Bronchial epithelial cell (primary cell): ENCODE measurements at places on chromosomes 6 and 20. TPM values are rescaled to one million over a fixed set of nuclear protein-coding genes. Genes with fewer than 3 reads are reported as not detected.

Gene HMGCLL1
- not detected in 2 replicates for total RNA-seq

Gene VWA7
- 0.26 and 1.4 TPM in 2 replicates for total RNA-seq

Gene ZNF512B
- total RNA-seq = 4.5 and 6.1 TPM in 2 replicates

Gene BFSP1
- 2.9 and 3.6 TPM in 2 replicates for total RNA-seq

Gene ARMH2
- total RNA-seq = not detected in 2 replicates

Gene DPPA5
- not detected in 2 replicates for total RNA-seq

Gene AVP
- not detected in 2 replicates for total RNA-seq

Gene PLN
- not detected in 2 replicates for total RNA-seq

Gene FAM209A
- 0.26 TPM in 1 of 2 replicates, not detected in the other for total RNA-seq

Gene ADA
- 8.7 and 12.6 TPM in 2 replicates for total RNA-seq

GRCh38 chr6:33000055-33000454, 9.3 kb downstream of the HLA-DOA start:
- DNase-seq = peak; percentile 68

DNA sequence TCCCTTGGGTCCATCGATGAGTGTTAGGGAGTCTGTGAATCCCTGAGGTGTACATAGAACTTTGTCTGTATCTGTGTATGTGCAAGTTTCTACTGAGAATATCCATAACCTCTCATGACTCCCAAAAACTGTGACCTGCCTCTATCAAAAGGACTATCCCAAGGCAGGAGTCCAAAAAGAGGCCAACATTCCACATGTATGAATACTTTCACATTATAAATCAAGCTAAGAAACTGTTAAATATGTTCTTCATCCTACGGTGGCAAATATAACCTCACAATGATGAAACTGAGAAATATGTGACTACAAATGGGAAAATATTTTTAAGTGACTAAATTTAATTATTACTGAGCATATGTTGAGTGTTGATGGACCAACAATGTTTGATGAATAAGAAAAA, 16.1 kb upstream of the STX11 start:
- DNase-seq = no peak

DNA sequence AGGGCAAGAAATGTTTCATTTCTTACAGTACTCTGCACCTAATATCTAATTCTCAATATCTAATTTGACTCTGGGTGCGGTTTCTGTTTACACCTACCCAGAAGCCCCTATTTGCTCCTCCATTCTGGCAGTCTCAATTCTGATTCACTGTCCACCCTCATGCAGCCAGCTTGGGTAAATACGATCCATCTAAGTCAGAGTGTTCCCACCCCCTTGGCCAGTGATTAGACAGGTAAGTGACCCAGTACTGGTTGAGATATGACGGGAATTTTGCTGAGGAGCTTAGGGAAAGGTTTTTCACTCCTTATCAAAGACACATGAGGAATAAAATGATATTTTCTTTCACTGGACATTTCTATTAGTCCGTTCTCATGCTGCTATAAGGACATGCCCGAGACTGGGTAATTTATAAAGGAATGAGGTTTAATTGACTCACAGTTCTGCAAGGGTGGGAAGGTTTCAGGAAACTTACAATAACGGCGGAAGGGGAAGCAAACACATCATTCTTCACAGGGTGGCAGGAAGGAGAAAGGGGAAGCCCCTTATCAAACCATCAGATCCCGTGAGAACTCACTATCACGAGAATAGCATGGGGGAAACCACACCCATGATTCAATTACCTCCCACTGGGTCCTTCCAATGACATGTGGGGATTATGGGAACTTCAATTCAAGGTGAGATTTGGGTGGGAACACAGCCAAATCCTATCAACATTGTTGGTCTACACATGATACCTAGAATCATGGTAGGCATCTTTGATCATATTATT, 29.4 kb downstream of the GLO1 start:
- DNase-seq = no peak

DNA sequence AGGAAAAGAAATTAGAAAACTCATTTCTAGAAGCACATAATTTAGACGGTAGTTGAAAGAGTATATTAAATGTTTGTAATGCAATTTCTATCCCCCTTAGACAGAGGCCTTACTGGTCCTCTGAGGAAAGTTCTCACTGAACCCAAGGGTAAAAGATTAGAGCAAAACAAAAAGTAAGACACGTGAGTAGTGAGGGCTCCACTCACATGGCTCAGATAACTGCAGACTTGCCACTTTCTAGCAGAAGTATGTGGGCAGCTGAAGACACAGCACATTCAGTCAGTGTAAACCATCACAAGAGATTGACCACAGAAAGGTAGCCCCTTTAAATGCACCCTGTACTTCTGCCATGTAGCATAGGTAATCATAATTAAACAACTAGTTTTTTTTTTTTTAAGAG, 193.8 kb downstream of the BTBD9 start:
- DNase-seq = no peak

DNA sequence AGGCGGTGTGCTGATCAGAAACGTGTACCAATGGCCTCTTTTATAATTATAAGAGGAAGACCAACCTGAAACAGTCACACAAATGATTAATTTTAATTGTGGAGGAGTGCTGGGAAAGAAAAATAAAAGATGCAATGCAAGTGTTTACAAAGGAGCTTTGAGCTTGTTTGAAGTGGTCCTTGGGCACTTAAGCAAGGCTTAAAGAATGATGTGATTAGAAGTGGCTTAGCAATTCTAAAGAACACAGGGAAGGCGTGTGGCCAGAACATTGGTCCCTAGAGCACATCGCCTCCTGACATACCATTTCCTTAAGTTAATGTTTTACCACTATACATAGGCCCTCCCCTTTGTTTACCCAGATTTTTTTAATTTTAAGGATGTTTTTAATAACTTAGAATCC, 26.1 kb downstream of the PTPN1 start:
- no peak for DNase-seq

- DNase-seq = no peak
Observed at GRCh38 chr6:122081921-122082320, 317.5 kb upstream of the HSF2 start.

DNA sequence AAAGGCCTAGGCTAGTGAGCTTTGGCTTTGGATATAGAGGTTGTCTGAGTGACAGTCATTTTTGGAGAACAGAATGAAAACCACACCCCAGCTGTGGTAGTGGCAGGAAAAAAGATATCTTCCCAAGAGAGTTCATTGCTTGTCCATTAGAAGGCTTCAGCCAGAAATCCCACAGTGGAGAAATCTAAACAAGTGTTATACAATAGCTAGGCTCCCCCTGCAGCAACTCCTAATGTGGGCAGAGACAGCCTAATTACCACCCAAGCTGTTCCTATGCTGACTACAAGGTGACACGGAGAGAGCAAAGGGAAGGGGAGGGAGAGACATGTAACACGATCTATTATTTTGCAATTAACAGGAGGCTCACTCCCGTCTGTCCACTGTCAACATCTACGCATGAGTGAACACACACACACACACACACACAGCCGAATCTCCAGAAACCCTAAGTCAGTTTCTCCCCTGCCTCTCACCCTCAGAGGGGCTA, 147.5 kb upstream of the TCF21 start:
- DNase-seq = peak; percentile 69

DNA sequence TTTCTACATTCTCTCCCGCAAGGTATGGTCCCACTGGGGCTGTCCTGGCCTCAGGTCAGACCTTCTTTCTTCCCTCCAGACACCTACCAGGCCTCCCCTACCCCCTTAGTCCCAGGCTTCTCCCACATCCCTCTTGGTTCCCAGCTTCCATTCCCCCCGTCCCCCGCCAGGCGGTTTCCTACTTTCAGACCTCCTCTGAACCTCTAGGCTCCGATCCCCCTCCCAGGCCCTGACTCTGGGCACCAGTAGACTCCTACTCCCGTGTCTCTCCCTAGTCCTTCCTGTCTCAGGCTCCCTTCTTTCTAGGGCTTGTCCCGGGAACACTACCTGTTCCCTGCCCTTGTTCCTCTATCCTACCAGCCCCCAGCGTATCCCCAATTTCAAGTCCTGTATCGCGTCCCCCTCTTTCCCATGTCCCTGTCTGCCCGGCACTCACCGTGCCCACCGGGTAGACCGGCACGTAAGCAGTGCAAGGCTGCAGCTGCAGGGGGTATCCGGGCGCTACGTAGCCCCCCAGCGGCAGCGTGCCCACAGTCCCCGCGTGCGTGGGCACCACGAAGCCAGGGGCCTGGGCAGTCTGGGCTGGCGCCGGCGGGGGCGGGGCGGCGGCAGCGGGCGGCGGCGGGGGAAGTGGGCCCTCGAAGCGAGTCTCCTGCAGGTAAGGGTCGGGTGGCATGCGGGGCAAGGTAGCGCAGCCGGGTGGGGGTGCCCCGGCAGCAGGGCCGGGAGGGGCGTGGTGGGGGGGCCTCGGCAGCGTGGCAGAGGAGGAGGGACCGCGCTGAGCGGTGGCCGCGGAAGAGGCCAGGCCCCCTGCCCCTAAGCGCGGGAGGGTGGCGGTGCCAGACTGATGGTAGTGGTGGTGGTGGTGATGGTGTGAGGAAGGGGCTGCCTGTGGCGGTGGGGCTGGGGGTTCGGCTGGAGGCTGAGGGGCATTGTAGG, 1.5 kb downstream of the PRRT1 start:
- DNase-seq = no peak

GRCh38 chr6:2266031-2266795, 20.8 kb upstream of the GMDS start:
- no peak for DNase-seq

DNA sequence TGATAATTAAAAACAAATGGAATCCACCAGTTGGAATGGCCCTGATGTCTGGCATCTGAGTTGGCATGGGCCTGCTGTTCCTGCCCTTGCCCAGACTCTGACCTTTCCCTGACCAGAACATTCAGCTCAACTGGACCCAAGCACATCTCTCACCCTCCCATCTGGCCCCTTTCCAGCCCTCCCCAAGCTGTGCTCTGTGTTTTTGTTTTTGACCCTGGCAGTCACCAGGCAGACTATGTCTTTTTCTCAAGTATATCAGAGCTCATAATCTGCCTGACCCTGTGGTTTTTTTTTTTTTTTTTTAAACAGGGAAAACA, 117.6 kb downstream of the TRDN start:
- no peak for DNase-seq

- DNase-seq = no peak
Observed at GRCh38 chr6:46376562-46377061, 114.6 kb downstream of the RCAN2 start.

DNA sequence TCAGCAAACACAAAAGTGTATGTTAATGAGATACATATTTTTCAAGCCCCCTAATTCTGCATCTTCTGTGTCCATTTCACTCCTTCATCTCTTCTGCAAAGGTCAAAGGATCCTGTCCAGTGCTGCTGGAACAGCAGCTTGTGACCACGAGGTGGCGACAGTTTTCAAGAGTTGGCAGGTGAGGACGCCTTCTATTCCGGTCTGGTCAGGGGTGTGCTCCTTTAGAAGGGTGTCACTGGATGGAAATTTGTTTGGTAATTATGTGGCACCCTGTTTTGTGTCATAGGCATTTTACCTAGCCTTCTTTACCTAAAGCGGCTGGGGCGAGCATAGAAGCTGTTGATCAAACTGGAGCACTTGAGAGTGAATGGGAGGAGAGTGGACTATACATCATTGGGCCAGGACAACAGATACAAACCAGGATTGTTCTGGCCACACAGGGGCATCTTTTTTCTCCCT, 32.9 kb upstream of the ERVFRD-1 start:
- DNase-seq = peak; percentile 77

DNA sequence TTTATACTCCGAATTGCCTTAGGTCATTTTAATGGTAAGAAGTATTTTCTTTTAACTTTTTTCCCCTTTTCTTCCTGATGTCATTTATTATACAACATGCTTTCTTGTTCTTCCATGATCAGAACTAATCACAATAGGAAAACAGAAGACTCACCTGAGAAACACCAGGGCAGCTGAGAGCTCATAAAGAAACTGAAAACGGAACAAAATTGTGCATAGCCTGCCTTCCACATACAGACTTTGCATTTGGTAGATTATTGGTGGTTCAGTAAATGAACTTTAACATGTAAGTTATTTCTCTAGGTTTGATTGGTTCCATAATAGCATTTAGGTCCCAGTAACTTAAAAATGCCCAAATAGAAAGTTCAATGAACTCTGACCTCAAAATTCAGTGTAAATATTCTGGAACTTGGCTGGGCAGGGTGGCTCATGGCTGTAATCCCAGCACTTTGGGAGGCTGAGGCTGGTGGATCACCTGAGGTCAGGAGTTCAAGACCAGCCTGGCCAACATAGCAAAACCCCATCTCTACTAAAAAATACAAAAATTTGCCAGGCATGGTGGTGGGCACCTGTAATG, 161.1 kb upstream of the DTNBP1 start:
- no peak for DNase-seq

- DNase-seq = no peak
Observed at GRCh38 chr20:35246723-35247122, 20.2 kb downstream of the MMP24 start.

DNA sequence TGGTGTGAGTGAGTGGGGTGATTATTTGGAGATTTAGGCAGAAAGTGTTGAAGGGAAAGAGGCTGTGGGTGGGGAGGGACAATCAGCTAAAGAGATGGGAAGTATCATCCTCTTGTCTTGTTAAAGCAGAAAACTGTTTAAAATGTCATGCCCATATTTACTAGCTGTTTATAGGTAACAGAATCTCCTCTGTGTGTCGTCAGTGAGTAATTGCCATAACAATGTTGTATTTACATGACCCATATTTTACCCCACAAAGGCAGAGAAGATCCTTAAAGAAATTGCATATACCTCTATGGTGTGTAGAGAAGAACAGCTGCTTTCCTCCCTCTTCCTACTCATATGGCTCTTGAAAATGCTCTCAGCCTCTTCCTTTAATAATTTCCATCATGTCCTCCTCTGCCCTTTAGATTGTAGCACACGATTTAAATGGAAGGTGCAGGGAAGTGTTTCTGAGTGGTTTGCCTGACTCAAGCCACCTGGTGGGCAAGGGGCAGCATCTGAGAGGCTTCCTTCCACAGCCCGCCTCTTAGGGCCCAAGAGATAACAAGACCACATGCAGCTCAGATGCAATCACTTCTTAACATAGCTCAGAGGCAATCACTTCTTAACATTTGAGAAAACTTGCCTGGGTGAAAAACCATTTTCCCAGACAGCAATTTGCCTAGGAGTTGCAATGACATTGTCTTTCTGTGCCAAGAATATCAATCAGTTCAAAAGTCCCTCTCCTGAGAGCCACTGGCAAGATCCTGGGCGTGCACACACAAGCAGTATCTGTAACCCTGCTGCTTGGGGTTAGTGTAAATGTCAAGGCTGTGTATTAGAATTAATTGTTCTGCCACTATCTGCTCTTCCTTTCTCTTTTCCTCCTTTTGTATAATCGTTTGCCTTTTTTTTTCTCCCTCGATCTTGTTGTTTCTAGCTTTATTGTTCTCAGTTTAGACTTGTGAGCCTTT, 44.1 kb upstream of the EDN1 start:
- DNase-seq = peak; percentile 38

GRCh38 chr6:117143647-117144046, 121.7 kb upstream of the VGLL2 start:
- no peak for DNase-seq

DNA sequence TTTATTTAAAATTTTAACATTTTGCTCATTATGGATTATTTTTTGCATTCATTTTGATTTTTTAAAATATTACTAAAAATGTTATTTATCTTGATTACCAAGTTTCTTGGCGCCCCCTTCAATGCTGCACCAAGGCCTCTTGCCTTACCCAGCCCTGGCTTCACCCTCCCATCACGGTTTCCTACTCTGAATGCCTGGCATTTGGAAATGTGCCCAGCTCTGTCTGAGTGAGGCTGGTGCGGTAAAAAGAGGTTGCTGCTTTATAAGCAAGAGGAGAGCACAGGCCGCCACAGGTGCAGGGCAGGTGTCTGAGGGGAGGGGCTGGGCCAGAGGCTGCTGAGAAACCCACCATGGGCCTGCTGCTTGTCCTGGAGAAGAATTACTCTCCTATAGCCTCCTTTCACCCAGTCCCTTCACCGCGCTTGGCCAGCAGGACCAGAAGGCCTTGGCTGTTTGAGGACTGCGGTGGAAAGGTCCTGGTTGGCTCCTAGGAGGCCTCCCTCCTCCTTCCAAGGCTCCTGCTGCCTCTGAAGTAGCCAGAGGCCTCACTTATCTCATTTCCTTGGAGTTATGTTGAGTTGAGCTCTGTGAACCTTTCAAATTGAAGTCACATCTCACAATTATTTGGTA, 62.6 kb downstream of the BANF2 start:
- DNase-seq = no peak
